Left renal pelvis (tissue), 4 donors: ENCODE measurements at places on chromosomes 6 and 20. TPM values are rescaled to one million over a fixed set of nuclear protein-coding genes. Genes with fewer than 3 reads are reported as not detected.

The SERPINB6 gene
- polyA plus RNA-seq, result 90.8 TPM

The HLA-DRB5 gene
- 7.4 TPM for polyA plus RNA-seq

The NRSN1 gene
- polyA plus RNA-seq, result 2.9 TPM

- DNase-seq, result no peak
These were observed 192.6 kb upstream of the CITED2 start for GRCh38 chr6:139567095-139567494.

DNA sequence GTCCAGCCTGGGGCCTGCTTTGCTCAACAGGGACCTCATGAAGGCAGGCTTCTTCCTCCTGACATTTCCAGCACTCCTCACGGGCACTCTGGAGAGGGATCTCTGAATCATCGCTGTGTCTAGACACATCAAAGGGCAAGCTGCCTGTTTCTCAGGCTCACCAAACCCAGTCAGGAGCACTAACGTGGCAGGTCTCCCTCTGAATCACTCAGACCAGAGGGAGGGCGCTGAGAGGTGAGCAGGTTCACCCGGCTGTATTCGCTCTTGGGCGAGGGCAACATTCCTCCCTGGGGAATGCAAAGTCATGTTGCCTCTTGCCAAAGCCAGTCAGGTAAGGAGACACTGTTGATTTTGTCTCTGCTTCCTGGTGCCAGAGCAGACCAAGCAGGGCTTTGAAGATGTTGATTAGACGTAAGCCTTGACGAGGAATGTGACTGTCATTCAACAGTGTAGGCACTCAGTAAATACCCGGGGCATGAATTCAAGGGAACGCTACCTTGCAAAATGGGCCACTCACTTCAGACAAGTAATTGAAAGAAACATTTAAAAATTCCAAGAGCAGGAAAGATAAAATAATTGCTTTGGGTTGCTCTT is 50.1 kb downstream of the CYP24A1 start:
- DNase-seq, result no peak

- no peak for DNase-seq
These were observed 1.9 kb downstream of the NCOA7 start for GRCh38 chr6:125792680-125793079.

- DNase-seq, result no peak
These were observed 530.2 kb downstream of the BCKDHB start for GRCh38 chr6:80636689-80637088.

GRCh38 chr20:64036346-64037198 is 590 bp downstream of the C20orf204 start:
- DNase-seq, result no peak

DNA sequence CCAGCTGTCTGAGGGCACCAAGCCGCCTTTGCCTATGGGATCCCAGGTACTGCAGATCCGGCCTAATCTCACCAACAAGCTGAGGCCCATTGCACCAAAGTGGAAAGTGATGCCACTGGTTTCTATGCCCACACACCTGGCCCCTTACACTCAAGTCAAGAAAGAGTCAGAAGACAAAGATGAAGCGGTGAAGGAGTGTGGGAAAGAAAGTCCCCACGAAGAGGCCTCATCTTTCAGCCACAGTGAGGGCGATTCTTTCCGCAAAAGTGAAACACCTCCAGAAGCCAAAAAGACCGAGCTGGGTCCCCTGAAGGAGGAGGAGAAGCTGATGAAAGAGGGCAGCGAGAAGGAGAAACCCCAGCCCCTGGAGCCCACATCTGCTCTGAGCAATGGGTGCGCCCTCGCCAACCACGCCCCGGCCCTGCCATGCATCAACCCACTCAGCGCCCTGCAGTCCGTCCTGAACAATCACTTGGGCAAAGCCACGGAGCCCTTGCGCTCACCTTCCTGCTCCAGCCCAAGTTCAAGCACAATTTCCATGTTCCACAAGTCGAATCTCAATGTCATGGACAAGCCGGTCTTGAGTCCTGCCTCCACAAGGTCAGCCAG is 283.0 kb downstream of the TSHZ2 start:
- no peak for DNase-seq

DNA sequence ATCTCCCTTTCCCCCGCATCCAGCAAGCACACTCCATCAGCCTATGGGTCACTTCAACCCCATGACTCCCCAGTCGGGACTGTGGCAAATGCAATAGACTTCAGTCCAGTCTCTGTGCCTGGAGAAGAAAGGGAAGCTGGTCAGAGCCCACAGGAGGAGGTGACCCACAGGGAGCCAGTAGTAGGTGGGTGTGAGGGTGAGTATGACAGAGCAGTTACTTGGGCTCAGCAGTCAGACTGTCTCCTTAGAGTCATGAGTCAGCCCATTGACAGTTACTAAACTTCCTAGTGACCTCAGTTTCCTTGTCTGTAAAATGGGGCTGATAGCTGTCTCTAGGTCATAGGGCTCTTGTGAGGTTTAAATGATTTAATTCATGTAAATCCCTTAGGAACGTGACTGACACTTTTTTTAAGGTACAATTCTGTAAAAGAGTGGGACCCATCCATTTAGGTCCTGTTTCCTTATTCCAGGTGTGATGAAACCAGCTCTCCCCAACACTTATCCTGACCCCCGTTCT is 33.9 kb upstream of the HLA-C start:
- DNase-seq, result no peak
